ENCODE measurements at places on chromosomes 11 and 22.

- no peak for DNase-seq
These were observed 12.4 kb upstream of the DRD2 start for GRCh38 chr11:113487622-113488021.

DNA sequence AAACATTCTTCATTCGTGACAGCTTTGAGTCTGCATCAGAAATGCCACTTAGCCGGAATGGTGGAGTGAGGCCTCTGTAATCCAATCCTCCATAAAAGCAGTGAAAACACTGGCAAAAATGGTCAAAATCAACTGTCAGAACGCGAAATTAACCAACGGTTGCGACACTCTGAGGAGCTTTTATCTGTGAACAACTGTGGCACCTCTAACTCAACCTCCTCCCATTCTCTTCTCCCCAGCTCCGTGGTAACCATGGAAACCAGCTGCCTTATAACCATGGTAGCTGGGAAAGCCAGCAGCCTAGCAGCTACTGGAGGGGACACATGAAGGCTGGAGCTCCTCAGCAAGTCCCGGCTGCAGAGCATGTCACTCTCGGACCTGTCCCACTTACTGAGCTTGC, 20.3 kb downstream of the AP2A2 start:
- peak; percentile 75 for DNase-seq

GRCh38 chr22:38244106-38244505, 28.7 kb downstream of the TMEM184B start:
- DNase-seq, result no peak

- no peak for DNase-seq
These were observed 38.0 kb downstream of the IGSF9B start for GRCh38 chr11:133918608-133919260.

DNA sequence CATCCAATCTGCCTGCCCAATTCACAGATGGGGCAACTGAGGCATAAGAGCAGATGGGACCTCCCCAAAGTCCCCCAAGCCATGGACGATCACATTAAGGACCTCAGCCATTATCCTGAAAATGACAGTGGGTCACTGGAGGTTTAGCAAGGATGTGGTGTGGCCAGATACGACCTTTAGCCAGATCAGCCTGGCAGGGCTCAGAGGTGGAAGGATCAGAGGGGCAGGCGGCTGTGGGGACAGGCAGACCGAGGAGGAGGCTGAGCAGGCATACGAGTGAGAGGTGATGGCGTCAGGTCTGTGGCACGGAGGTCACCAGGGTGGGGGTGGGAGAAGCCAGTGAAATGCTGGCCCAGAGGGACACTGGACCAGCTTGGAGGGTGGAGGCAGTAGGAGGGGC, 14.1 kb upstream of the TMPRSS6 start:
- no peak for DNase-seq

- DNase-seq, result no peak
These were observed 197.8 kb downstream of the CWF19L2 start for GRCh38 chr11:107259811-107260221.

All from NB4 (cell line).